RCC 7860 (cell line): ENCODE measurements at places on chromosomes 5 and 9.
A peak's percentile ranks its signal among the peaks of the same experiment; 100 is the strongest.

DNA sequence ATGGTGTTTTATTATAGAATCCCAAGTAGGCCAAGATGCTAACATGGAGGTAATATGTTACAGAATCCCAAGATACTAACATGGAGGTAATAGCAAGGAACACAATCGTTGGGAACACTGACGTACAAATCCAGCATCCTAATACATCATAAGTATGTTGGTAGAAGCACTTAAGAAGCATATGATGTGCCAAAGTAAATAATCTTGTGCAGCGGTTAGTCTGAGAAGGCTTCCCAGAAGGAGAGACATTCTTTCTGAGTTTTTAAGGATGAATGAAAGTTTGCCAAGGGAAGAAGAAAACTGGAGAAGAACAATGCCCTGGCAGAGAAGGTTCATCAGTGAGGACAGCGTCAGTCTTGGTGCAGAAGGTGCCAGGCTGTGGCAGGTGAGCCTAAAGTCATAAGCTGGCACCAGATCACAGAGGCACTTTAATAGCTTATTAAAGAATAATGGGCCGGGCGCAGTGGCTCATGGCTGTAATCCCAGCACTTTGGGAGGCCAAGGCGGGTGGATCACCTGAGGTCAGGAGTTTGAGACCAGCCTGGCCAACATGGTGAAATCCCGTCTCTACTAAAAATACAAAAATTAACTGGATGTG is 294.5 kb upstream of the PIK3R1 start:
- no peak for DNase-seq

- DNase-seq: peak; percentile 35
Measured at GRCh38 chr9:82882748-82883147, 180.2 kb downstream of the RASEF start.

GRCh38 chr5:173736374-173736773 is 119.9 kb upstream of the BOD1 start:
- no peak for DNase-seq

GRCh38 chr5:34511915-34512314 is 144.2 kb upstream of the RAI14 start:
- no peak for DNase-seq

DNA sequence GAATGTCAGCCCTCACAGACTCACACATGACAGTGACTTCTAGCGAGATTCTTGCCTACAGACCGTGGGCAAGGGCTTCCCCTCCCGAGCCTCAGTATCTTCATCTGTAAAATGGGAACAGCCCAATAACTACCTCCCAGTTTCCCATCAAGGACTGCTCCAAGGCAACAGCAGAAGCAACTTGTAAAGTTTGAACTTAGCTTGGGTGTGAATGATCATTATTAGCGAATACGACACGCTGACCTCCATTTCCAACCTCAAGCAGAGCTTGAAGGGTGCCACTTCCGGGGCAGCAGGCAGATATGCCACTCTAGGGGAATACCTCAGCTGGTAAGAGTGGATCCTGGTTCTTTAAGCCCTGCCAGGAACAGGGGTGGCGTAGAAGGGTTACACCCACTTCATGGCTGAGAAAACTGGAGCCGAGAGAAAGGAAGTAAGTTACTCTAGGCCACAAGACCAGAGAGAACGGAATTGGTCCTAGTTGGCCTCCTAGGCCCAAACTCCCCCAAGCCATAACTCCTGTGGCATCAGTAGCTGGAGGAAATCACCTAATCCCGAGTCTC is 2.0 kb downstream of the RNF44 start:
- peak; percentile 18 for DNase-seq

- peak; percentile 80 for DNase-seq
Measured at GRCh38 chr5:126370796-126371718, 52.2 kb upstream of the GRAMD2B start.

- no peak for DNase-seq
Measured at GRCh38 chr9:137688261-137688660, 69.5 kb downstream of the EHMT1 start.

DNA sequence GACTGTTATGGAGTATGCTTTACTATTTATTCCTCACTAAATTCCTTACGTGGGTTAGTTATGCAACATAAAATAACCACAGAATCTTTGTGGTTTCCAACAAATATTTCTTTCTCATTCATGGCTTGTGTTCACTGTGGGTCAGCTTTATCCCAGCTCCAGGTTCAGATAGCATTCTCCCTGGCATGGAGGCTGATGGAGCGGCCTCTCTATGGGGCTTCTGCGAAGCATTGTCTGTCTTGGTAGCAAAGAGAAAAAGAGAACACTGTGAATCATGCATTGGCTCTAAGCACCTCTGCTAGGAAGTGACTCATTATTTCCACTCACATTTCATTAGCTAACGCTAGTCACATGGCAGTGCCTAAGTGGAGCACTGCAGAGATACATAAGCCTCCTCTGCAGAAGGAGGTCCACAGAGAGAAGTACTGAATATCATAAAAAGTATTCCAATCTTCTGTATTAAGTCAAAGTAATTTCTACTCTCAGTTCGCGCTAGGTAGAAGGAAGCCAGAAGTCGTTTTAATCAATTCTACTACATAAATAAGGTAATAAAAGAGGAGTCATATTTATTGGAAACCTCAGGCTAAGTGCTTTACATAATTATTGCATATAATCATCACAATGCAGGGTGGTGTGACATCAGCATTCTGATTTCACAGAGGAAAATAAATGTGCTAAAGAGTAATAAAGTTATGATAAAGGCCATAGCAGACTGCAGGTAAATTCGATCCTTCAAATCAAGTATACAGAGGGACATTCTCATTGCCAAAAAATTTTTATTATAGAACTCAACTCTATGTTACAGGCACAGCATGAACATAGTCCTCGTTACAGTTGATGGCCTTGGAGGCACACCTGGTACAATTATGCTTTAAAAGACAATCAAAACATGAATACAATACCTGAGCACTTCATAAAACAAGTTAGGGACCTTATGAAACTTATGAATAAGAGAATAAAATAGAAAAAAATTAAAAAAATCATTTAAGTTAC is 531.1 kb downstream of the CETN3 start:
- peak; percentile 52 for DNase-seq

DNA sequence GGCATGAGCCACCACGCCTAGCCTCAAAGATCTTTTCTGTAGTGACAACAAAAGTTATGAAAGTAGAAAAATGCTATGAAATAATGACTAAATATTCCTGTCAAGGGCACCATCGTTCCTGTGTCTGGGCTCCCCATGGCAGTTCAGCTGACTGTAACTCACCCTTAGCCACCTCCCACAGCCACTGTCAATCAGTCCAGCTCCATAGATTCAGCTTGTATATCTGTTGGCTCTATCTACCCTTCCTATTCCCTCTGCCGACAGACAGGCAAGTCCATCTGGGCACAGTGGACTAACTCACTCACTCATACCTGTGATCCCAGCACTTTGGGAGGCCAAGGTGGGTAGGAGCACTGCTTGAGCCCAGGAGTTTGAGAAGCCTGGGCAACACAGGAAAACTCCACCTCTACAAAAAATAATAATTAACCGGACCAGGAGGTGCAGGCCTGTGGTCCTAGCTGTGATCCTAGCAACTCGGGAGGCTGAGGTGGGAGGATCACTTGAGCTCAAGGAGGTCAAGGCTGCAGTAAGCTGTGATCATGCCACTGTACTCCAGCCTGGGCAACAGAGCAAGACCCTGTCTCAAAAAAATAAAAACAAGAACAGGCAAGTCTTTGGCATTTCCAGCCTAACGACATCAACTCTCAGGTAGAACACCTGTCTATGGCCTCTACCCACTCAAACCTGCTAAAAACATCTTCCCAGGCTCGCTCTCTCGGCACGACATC is 6.2 kb downstream of the CAMSAP1 start:
- DNase-seq: no peak

DNA sequence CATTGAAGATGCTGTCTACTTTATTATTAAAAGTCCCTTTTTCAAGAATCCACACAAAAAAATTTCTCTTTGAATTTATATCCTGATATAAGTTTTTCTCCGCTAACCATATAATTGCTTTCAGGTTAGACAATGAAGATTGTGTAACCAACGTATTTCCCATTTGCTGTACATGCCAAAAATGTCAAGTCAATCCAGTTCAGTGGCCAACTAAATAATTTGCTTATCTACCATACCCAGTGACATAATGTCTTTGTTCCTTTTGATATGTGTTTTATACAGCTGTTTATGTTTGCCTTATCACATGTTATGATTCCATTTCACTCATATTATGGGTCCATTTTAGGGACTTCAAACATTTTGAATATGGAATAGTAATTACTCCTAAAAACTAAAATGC is 349.9 kb downstream of the EFNA5 start:
- no peak for DNase-seq

- DNase-seq: no peak
Measured at GRCh38 chr5:79689541-79690466, at the start of gene CMYA5. Gene CMYA5, plus strand, starts transcription at chr5:79689836. Its CDS starts 72 bp downstream, at chr5:79689908.

DNA sequence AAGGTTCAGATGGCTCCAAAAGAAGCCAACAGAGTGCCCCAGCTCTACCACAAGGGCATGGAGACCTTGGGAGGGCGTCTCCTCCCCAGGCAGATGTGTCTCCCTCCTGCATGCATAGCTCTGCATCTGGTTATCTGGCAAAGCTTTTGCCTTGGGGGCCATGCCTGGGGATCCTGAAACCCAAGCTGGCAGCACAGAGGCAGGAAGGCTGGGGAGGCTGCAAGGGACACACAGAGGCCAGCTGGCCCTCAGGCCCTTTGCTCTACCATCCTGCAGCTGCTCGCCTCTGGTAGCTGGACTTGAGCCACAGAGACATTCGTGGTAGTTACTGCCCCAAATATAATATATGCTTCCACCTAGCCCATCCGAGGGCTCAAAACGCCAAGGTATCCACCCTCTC is 3.9 kb downstream of the SEPTIN8 start:
- DNase-seq: no peak

GRCh38 chr9:110066929-110067716 is 140.8 kb downstream of the C9orf152 start:
- DNase-seq: no peak

- DNase-seq: no peak
Measured at GRCh38 chr5:158618256-158618655, 481.5 kb downstream of the EBF1 start.

DNA sequence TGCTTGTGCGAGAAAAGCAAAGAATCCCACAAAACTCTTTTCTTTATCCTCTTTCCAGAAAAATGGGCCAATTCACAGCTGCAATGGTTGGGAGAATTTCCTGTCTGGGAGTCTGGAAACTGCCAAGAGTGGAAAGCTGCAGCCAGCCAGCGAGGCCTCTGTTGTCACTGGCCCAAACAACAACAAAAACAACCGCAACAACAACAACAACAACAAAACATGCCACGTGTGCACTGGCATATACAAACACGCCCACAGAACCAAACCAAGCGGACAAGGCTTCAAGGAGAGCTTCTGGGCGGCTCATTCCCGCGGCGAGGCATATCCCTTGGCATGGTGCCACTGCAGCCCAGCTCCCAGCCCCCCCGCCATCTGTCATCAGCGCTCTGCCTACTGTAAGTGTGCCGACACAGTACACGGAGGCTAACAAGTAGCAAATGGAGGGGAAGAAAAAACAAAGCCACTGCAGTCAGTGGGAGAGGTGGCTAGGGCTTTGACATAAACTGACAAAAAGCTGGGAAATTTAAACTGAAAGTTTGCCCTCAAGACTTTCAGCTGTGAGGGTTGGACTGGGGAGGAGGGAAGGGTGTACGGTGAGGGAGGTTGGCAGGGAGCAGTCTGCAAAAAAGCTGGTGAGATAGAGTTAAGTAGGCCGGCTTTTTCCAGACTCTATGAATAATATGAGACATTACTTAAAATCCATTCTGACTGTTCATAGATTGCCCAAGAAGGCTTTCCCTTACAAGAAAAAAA is 165.0 kb upstream of the ZNF462 start:
- no peak for DNase-seq

DNA sequence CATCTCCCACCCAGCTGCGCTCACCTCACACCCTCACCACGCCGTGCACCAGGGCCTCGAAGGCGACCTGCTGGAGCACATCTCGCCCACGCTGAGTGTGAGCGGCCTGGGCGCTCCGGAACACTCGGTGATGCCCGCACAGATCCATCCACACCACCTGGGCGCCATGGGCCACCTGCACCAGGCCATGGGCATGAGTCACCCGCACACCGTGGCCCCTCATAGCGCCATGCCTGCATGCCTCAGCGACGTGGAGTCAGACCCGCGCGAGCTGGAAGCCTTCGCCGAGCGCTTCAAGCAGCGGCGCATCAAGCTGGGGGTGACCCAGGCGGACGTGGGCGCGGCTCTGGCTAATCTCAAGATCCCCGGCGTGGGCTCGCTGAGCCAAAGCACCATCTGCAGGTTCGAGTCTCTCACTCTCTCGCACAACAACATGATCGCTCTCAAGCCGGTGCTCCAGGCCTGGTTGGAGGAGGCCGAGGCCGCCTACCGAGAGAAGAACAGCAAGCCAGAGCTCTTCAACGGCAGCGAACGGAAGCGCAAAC is 1.1 kb downstream of the POU4F3 start:
- no peak for DNase-seq

DNA sequence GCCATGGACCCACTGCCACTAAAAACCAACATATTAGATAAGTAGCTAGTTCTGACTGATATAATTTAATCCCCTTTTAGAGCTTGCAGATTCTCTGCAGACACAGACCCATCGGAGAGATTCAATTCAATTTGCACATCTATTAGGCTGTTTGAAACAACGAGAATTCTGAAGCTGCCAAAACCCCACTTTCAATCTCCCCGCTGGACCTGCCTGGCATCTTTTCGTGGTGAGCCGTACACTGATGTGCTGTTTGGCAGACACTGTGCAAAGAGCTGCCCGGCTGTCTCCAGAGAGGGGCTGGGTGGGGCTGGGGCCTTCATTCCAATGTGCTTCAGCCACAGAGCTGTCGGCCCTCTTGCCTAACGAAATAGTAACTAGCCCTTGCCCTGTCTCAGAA is 42.1 kb upstream of the FAM240B start:
- no peak for DNase-seq

DNA sequence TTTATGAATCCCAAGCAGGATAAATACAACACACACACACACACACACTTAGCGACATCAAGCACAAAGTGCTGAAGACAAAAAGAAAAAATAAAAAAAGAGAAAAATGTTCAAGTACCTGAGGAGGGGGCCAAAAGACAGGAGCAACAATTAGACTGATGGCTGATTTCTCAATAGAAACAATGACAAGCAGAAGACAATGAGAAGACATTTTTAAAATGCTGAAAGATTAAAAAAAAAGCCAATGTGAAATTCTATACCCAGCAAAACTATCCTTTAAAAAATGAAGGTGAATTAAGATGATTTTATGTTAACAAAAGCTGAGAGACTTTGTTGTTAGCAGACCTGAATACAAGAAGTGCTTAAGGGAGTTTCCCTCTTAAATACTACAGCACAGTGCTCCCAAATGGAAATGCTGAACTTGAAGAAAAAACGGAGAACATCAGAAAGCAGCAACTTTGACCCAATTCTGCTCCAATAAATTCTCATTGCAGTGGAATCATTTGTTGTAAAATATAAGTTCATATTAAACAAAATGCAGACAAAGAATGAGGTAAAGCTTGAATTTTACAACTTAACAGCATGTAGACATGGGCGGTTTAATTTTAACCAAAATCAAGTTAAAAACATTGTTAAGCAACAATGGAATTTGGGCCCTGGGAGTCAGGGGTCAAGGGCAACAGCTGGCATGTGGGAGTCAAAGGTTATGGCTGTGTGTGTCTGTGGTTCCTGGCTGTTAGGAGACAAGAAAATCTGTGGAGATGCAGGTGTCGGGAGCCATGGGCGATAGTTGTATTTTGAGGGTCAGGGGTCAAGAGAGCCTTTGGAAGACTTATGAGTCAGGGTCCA is 776 bp upstream of the RANBP17 start:
- no peak for DNase-seq
